Right lobe of liver (tissue), 6 donors: ENCODE measurements at places on chromosomes 2 and 18. TPM values are rescaled to one million over a fixed set of nuclear protein-coding genes. Genes with fewer than 3 reads are reported as not detected.

DNA sequence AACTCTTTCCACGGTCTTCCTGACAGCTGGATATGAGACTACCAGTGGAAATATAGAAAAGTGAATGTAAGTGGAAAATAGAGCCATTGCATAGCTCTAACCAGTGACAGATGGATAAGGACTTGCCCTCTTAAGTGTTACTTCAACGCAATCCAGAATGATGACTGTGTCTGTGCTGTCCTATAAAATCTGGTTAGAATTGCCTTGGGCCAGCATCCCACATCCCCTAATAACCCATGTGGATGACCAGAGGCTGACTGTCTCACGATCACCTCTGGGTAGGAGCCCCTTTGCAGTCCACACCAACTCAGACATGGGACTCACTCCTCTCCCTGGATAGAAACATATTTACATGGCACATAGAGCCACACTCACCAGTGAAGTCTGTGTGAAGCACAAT, 186.6 kb downstream of the C1D start:
- no peaks in the 10 kb centered on the region for H3K4me1 ChIP-seq
- no peak overlapping the region for H3K4me3 ChIP-seq
- no peaks in the 10 kb centered on the region for H3K36me3 ChIP-seq

Gene CDH19
- total RNA-seq: 1.8 TPM

DNA sequence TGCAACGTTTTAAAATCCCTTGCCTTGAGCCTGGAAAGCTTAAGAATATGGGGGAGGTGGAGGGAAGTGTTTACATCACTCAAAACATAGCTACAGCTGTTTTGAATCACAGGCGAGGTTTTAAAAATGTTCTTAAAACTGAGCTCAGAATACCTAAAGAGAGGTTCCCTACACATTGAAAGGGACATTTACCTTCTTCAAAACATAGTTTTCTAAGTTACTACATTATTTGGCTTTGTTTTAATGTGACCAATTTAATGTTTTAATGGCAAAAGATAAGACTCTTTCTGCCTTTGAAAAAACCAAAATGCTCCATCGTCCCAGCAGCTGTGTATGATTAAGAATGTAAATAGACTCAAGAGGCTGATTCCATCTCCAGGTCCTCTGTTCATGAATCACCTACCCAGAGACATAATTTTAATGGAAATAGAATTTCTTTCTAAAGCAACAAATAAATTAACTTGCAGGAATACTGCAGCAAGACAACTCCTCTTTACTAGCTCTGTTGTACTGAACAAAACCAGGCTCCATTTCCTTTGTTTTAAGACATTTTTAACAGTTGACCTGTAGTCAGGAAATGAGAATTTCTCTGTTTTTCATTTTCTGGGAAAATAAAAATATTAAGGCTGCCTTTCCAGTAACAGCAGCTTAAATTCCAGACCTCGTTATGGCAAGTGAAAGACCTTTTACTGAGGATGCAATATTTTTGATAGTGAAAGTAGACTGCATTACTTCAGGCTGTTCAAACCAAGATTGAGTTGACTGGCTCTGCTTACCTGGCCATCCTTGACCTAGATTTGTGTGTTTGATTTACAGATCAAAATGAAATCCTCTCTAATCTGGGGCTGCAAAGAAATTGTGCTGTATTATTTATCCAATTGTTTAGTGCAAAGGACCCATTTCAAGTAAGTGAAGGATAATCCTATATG, 33.7 kb upstream of the WDR75 start:
- no peaks in the 10 kb centered on the region for H3K36me3 ChIP-seq
- no peaks in the 10 kb centered on the region for H3K27me3 ChIP-seq
- DNase-seq: no peak
- H3K4me1 ChIP-seq: no peaks in the 10 kb centered on the region
- no peak overlapping the region for H3K27ac ChIP-seq

Gene IL1B
- total RNA-seq: 0.19 TPM

- peaks cover 11% of the 10 kb centered on the region for H3K4me1 ChIP-seq
- H3K4me3 ChIP-seq: no peak overlapping the region
- no peak for DNase-seq
- H3K27me3 ChIP-seq: no peaks in the 10 kb centered on the region
Measured at GRCh38 chr2:26363323-26363722, 16.7 kb upstream of the ADGRF3 start.

DNA sequence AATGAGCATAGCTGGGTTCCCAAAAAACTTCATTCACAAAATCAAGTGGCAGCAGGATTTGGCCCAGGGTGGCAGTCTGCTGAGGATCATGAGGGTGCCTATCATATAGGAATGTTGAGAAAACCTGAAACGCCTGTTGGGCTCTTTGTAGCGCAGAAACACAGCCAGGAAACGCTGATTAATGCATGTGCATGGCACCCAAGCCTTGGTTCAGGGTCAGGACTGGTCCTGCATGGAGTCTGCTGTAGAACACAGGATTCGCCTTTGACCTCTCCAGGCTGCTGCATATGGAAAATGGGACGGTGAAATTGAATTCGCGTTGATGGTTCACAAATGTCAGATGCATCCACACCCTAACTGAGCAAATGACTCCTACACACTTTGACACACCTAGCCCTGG, 227.9 kb upstream of the COPS8 start:
- H3K27me3 ChIP-seq: no peaks in the 10 kb centered on the region
- H3K4me1 ChIP-seq: no peaks in the 10 kb centered on the region
- no peaks in the 10 kb centered on the region for H3K36me3 ChIP-seq
- no peak overlapping the region for H3K27ac ChIP-seq

GRCh38 chr2:9941196-9941995, 10.1 kb upstream of the GRHL1 start:
- H3K4me3 ChIP-seq: no peak overlapping the region

Gene LCT
- total RNA-seq: not detected

Gene LONRF2
- 0.51 TPM for total RNA-seq
